Germinal center (tissue), 1 donor: ENCODE measurements at places on chromosomes 3 and 15.
A peak's percentile ranks its signal among the peaks of the same experiment; 100 is the strongest.

DNA sequence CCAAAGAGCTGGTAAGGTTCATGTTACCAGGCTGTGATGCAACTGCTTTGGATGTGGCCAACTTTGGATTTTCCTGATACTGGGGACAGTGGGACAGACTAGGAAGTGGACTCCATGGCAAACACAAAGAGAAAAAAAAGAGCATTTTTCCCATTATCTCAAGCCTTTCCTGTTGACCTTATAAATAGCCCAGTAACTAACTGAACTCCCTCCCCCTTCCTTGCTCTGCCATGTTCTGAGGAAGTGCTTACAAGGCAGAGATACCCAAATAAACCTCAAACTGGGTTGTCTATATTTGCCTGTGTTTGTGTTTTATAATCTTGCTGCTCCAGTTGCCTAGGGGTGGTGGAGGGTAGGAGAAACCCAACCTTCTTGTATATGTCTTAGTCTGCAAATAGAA is 27.3 kb upstream of the SLC9A9 start:
- no peak for DNase-seq

DNA sequence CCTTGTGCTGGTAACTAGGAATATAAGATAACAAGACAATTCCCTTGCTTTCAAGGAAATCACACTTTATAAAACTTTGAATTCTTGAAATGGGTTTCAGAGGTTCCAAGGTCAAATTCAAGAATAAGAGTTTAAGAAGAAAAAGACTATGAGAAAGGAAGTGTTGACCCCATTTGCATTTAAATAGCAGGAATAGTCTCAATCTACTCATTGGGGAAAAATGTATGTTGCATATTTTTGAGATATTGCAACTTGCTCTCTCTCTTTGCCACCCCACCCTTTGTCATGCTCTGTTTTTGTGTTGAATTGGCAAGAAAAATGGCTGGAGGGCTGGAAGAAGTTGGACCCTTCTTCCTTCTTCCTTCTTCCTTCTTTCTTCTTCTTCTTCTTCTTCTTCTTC is 699.2 kb downstream of the TUSC7 start:
- no peak for DNase-seq

- DNase-seq, result peak; percentile 40
Measured at GRCh38 chr3:33636125-33636850, 81.8 kb downstream of the CLASP2 start.

DNA sequence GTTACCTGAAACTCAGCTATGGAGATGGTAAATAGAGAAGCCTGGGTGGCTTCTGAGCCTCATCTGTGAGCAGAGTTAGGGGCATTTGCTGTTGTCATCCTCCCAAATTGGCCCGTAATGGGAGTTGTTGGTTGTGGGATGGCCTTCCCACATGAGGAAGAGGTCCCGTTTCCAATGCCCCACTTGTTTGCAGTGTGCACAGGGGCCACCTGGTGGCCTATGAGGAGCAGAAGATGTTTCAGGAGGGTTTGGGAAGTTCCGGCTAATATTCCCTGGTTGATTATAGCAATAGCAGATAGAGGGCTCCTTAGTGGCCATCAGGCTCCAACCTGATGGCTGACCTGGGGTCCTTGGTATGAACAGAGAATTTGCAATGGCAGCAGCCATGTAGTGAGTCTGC is 1546.5 kb downstream of the OTOL1 start:
- no peak for DNase-seq

- DNase-seq, result no peak
Measured at GRCh38 chr3:33659856-33660434, 58.1 kb downstream of the CLASP2 start.

DNA sequence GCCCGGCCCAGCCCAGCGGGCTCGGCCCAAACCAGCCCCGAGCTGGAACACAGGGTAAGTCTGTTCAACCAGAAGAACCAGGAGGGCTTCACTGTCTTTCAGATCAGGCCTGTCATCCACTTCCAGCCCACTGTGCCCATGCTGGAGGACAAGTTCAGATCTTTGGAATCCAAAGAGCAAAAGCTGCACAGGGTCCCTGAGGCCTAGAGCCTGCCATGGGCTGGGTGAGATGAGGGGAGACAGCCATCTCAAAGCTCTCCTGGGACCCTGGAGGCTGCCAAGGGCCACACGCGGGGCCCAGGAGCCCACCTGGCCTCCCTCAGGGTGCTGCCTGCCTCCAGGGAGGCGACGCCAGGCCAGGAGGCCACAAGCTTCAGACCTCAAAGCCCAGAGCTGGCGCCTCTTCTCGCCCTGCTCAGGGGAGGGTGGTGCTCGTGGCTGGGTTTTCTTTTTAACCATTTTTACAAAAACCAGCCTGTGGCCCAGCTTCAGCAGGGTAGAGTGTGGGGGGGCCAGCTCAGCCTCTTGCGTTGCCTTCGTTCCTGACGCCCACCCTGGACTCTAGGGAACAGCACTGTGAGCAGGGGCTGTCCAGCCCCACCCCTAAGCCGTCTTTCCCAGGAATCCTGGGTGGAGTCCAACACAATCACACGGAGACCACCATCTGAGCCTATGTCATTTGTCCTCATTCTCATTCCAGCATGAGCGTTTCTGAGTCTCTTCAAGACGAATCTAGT is 107.0 kb downstream of the ETFA start:
- no peak for DNase-seq

DNA sequence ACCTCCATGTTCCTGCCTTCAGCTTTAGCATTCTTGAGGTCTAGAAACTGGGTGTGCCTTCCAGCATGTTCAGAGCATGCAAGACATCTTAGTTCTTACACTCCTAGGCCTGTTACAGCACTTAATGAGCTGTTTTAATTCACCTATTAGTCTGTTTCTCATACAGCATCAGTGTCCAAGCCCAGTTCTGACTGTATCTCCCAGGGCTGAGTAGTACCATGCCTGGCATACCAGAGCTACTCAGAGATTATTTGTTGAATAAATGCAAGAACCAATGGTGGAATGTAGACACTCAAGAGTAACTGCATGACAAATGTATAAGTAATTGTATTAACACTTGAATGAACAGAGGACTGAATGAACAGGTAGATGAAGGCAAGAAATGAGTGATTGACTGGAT is 61.8 kb upstream of the SCN5A start:
- no peak for DNase-seq

- DNase-seq, result no peak
Measured at GRCh38 chr15:38201714-38202113, 50.9 kb upstream of the SPRED1 start.

GRCh38 chr3:34886443-34886842 is 752.9 kb upstream of the ARPP21 start:
- DNase-seq, result no peak

DNA sequence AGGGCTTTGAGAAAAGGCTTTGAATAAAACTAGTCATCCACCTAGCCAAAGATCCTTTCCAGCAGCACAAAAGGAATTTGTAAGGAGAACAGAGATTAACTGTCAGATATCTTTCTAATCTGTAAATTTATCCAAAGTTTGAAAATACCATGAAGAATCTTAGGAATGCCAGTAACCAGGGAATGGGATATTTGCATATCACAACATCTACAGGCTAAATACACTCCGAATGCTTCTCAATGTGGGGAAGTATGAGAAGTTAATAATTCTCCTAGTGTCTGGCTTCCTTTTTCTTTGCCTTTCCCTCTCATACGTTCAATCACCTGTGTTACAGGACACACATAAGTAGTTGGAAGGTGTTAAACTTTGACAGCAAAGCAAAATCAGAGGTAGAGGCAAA is 7.8 kb downstream of the ANAPC13 start:
- no peak for DNase-seq

DNA sequence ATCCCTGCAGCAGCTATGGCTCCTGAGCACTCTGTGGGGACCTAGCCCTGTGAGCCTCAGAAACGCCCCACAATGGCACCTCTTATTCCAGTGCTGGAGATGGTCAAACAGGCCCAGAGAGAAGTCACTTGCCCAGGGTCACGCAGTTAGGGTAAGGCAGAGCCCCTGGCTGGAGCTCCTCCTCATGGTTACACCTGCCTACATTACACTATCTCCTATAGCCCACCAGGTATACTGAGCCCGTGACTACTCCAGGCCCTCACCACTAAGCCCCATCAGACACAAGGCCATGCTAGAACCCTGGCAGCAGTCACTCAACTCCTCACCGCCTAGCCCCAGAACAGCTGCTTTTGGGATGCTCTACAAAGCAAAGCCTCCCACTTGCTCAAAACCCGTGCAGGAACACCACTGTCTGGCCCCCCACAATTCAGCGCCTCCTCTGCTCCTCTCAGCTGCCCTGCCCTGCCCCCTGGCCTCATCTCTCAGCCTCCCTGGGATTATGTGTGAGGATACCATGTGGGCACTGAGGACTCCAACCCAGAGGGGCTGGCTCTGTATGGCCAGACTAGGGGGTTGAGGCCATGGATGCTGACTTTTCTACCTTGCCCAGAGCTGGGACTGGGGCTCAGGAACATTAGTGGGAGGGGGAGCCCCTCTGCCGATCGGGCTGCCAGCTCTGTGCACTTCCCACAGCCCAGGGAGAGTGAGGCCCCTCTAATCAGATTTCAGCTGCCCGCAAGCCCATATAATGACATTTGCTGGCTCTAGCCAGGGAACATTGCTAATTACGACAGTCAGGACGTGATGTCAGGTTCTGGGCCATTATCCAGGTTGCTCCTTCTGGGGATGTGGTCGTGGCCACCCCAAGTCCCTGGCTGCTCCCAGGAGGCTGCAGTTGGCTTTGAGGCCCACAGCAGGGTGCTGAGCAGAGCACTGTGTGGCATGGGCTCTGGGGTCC is 4.0 kb downstream of the NT5DC2 start:
- no peak for DNase-seq

- no peak for DNase-seq
Measured at GRCh38 chr3:171401432-171401831, 58.8 kb downstream of the TNIK start.

DNA sequence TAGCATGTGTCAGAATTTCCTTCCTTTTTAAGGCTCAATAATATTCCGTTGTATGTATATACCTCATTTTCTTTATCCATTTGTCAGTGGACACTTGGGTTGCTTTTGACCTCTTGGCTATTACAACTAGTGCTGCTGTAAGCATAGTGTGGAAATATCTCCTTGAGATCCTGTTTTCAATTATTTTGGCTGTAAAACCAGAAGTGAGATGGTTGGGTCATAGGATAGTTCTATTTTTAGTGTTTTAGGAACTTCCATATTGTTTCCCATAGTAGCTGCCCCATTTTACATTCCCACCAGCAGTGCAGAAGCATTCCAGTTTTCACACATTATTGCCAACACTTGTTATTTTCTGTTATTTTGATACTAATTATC is 70.4 kb upstream of the C15orf39 start:
- no peak for DNase-seq

GRCh38 chr3:133505813-133506212 is 67.7 kb upstream of the CDV3 start:
- no peak for DNase-seq

DNA sequence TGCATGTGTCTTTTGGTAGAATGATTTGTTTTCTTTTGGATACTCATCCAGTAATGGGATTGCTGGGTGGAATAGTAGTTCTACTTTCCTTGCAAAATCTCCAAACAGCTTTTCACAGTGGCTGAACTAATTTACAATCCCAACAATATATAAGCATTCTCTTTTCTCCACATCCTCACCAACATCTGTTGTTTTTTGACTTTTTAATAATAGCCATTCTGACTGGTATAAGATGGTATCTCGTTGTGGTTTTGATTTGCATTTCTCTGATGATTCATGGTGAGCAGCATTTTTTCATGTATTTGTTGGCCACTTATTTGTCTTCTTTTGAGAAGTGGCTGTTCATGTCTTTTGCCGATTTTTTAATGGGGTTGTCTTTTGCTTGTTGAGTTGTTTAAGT is 55.8 kb downstream of the ST8SIA2 start:
- no peak for DNase-seq

GRCh38 chr3:197963019-197963637 is 3.1 kb downstream of the LMLN start:
- no peak for DNase-seq

GRCh38 chr3:168534761-168535160 is 439.0 kb upstream of the GOLIM4 start:
- DNase-seq, result no peak

- DNase-seq, result no peak
Measured at GRCh38 chr3:166478356-166478755, 641.1 kb upstream of the BCHE start.

GRCh38 chr15:54560417-54560816 is 582.2 kb downstream of the UNC13C start:
- DNase-seq, result no peak

DNA sequence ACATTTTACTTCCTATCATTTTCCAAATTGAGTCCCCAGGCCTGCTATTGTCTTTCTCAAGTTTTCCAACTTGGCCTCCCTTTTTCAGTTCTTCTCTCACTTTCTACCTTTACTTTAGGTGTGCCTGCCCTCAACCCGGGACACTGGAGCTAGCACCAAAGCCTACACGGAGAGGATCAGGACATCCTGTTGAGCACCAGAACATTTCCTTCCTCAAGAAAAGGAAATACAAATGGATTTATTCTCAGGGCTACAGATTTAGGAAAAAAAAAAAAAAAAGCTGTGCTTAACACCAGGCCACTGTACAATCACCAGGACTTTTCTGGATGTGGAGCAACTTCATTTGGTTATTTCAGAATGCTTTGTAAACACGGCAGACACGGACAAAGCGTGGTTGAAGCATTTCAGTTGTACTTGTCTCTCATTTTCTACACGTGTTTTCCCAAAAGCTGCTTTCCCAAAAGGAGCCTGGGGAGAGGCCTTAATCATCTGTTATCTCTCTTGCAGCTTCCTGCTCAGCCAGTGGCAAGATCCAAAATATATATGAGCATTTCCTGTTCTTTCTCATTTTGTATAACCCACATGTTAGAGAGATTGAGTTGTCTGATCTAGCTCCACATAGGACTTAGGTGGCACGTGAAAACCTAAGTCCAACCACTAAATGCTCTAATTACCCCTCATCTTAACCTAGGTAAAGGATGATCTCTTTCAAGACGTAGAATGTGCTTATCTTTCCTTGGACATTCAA is 15.5 kb upstream of the ATP1B3 start:
- no peak for DNase-seq

- no peak for DNase-seq
Measured at GRCh38 chr3:158057666-158058065, 48.6 kb downstream of the SHOX2 start.

- no peak for DNase-seq
Measured at GRCh38 chr3:32454111-32454510, 48.5 kb downstream of the CMTM6 start.

DNA sequence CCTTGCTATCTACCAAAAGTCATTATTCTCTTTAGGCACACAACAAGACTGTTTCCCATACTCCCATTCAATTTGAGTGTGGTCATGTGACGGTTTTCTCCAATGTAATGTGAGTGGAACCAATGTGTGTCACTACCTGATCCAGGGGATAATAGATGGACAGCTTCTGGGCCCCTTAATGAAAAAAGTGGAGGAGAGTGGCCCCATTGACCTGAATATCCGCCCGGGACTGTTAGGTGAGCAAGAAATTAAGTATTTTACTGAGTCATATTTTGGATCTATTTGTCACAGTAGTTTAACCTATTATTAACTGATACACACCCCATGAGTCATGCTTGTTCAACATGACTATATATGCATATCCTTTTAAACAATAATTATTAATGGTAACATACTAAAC is 15.1 kb upstream of the ARID3B start:
- no peak for DNase-seq

- DNase-seq, result no peak
Measured at GRCh38 chr3:140467104-140467577, 210.7 kb upstream of the TRIM42 start.

GRCh38 chr3:96977671-96978070 is 163.3 kb downstream of the EPHA6 start:
- no peak for DNase-seq

- no peak for DNase-seq
Measured at GRCh38 chr3:87437765-87438164, 161.4 kb upstream of the POU1F1 start.
